ENCODE measurements at places on chromosomes 11 and 22.

DNA sequence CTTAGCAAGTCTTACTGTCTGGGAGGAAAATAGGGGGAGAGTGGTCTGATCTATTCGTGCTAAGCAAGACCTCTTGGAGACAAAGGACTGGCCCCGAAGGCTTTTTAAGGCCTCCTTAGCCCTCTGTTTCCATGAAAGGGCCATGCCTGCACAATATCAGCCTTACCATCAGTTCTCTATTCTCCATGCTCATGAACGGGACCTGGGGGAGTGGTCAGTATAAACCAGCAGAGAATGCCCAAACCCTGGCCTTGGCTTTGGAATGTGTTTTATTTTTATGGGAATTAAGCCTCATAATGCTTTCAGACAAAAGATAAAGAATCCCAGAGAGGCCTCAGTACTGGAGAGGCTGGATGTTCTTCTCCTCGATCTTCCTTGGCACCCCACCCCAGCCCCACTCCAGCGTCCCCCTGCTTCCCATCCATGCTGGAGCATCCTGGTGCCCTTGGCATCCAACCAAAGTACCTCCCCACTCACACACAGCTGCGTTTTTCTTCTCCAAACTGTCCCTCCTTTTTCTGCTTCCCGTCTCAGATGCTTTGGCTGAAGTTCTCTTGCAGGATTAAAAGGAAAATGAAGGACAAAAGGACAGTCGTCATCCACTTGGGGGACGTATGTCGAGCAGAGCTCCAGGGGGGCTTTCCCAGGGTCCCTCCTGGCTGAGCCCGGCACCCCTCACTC, 18.6 kb downstream of the FXYD6 start:
- DNase-seq, result no peak

DNA sequence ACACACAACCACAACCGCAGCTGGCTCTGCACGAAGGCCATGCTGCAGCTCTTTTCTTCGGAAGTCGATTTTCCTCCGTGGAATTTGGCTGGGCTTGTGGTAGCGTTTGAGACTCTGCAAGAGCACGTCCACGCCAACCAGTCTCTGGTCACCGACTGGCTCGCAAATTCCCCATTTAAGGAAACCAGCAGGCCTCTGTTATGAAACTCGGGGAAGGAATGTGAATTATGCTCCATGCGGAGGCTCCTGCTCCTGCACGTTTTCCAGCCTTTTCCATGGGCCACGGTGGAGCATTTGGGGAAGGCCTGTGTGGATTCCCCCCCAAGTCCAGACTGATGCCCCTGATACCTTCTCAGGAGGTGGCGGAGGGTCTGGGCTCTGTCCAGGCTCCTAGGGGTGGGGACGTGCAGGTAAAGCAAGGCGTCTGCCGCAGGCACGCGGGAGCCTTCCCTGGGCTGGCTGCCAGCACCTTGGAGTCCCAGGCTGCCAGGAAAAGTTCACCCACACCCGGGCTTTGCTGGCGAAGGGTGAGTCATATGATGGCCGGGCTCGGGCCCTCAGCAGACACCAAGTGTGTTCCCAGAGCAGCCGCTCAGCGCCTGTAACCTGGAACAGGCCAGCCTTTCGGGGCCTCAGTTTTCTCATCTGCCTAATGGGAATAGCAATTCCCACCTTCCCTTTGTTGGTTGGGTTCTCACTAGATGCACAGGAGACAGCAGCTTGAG, 41.9 kb downstream of the LRP5 start:
- peak; percentile 55 for DNase-seq

GRCh38 chr22:25021409-25021808, 68.9 kb downstream of the KIAA1671 start:
- DNase-seq, result no peak

- DNase-seq, result no peak
Measured at GRCh38 chr11:132421555-132421954, 1051.1 kb downstream of the NTM start.

- no peak for DNase-seq
Measured at GRCh38 chr22:41505511-41506220, 36.7 kb downstream of the ACO2 start.

DNA sequence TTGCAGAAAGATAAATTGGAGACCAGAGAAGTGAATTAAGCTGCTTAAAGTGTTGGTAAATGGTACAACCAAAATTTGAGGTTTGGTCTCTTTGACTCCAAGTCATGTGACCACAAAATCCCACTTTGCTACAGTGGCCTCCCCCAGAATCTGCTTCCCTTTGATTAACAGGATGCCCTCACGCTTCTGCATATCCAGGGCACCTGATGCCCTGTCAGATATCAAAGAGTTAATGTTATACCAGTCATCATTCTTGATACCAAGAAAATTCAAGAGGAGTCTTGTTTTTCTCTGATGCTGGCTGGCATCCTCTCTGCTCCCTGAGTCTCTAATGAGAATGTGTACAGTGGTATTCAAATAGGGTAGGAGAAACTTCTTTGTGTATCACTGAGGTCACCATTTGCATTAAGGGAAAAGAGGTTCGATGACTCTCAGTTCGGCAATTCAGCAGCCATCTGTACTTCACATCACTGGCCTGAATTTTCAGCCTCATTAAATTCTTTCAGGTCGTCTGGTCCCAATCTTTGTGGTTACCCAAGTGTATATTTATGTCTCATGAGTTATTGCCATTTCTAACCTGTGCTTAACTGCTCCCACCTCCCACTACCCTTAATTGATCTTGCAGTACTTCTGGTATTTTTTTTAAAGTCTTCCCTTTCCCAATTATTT, 73.9 kb downstream of the BDNF start:
- DNase-seq, result no peak

- DNase-seq, result no peak
Measured at GRCh38 chr11:4809246-4809645, 5.1 kb upstream of the OR52R1 start.

- no peak for DNase-seq
Measured at GRCh38 chr22:27751277-27752070, 50.1 kb downstream of the MN1 start.

GRCh38 chr22:29795663-29796062, 28.5 kb downstream of the UQCR10 start:
- no peak for DNase-seq

- DNase-seq, result peak; percentile 31
Measured at GRCh38 chr11:68750195-68751003, 921 bp downstream of the TESMIN start.

GRCh38 chr11:58647141-58647699, 24.8 kb downstream of the CNTF start:
- no peak for DNase-seq

DNA sequence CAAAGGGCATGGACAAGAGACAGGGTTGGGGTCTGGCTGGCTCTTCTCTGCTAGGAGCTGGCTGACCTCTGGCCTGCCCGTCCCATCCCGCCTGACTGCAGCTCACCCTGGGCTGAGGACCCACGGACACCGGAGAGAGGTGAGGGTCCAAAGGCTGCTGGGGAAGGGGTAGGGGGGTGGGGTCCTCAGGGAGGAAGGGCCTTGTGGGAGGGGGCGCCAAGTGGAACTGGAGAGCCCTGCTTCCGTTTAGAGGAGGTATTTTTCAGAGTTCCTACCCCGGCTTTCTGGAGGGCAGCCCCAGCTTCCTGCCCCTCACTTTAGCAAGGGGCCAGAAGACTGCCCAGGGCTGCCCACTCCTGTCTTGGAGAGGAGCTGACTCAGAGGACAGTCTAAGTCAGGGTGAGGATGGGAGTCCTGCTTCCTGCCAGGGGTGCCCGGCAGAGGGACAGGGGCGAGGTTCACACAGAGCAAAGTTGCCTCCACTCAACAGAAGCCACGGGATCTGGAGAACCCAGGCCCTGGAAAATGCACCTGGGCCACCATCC, 7.1 kb downstream of the LARGE2 start:
- peak; percentile 84 for DNase-seq

GRCh38 chr11:120432056-120433018, 79.2 kb upstream of the GRIK4 start:
- DNase-seq, result peak; percentile 75

GRCh38 chr11:69646493-69647389, 5.8 kb downstream of the CCND1 start:
- DNase-seq, result no peak

DNA sequence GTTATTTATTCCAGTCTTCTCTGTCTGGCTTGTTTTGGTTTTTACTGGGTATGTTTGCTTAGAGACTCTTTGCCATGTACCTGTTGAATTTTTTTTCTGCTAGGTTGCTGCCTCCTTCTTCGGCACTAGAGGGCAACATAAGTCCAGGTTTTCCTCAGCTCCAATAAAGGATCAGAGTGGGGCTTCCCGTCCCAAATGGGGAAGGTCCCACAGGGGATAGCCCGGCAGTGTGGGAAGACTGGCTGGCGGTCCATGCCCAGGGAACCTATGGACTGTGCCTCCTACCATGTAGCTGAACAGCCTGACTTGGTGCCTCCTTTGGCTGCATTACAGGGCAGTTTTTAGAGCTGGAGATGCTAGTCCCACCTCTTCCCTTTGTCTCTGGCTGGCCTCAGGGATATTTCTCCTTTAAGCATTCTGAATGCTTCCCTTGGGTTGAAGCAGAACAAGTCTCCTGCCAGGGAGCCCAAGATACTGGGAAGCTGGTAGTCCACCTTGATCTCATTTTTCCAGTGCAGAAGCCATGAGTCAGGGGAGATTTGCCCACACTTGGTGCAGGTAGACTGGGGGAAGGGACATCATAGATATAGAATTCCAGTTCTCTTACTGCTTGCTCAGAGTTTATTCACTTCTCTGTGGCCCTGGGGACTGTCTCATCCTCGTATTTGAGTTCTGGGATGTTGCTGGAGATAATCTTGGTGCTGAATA, 60.2 kb downstream of the BRD1 start:
- DNase-seq, result peak; percentile 74

DNA sequence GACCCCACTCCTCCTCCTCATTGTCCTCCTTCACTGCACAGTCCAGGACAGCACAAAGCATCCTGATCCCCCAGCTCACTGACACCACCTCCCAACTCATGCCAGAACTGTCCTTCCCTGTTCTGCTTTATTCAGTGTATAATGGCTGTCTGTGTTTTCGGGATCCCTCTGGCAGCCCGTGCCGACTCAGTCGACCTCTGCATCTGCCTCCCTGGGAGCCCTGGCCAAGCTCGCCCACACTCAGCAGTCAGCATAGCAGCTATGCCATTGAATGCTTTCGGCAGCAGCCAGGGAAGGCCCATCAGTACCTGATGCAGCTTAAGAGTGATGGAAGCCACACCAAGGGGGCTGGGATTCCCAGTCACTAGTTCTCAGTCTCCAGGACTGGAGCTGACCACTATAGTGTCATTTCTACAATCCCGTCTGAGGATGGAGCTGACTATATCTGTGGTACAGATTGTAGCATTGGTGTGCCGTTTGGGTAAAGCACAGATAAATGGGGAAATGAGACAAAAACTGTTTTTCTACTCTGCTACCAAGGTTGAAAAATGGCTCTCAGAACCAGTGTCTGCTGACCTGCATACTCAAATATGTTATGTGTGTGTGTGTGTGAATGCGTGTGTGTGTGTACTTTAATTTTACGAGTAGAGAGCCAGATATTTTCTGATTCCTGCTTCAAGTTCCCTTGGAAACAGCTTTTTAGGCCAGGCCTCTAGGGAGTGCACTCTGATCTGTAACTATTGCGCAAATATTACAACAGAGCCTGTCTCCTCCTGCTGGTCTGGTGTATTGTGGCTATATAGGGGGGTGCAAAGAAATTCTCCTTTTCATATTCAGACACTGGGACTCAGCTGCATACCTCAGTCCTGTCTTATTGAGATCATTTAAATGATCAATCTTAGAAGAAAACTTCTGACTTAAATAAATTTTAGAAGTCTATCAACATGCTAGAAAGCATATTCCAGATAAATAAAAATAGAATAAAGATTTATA, 78.8 kb upstream of the TOP3B start:
- DNase-seq, result peak; percentile 0

DNA sequence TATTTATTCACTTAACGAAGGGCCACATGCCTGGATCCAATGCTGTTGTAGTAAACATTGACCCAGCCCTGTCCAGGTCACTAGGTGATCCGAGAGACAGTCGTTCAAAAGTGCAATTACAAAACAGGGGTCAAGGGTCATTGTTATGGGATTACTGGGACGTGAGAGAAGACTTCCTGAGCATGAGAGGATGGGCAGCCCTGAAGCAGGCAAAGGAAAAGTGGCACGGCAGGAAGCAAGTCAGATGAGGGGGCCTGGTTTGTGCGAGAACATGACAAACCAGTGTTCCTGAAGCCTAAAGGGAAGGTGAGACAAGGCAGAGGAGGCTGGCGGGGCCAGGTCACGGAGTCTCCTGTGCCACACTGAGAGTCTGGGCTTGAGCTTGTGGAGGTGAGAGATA, 15.8 kb upstream of the MMP20 start:
- no peak for DNase-seq

DNA sequence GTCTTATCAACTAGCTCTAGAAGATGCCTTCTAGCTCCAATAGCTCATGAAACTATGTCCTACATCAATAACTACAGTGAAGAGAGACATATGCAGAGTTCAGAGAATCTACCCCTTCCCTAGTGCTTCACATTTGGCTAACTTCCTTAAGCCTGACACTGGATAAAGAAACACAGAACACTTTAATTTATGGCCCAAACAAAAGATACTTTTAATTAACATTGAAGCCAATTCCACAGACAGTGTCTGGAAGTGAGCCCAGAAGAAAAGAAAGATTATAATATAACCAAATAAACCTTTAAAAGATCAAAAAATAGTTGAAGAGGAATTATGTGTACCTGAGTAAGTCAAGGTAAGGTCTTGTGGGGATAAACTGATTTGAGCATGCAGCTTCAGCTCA, 255.2 kb downstream of the C11orf87 start:
- no peak for DNase-seq

- no peak for DNase-seq
Measured at GRCh38 chr11:67642173-67643120, 2.9 kb upstream of the TBX10 start.

- DNase-seq, result no peak
Measured at GRCh38 chr11:22774716-22775115, 54.9 kb downstream of the SVIP start.

DNA sequence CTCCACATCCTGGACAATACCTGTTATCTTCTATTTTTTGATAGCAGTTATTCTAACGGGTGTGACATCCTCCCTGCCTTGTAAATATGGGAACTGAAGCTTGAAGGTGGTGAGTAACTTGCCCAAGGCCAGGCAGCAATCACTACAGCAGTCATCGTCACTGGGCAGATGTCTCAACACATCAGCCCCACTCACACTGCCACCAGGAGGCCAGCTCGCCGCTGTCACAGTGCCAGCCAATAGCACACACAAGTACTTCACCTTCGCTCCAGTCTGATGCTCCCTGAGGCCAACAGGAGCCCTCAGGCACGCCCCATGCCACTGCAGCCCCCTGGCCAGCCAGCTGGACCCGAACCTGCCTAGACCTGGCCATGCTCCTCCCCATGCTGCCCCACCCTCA, 4.9 kb upstream of the TTLL1 start:
- DNase-seq, result peak; percentile 52

GRCh38 chr11:108324587-108324986, 101.7 kb downstream of the ATM start:
- no peak for DNase-seq

All from DMS53 (cell line).